ENCODE measurements at places on chromosomes 3 and 15.

GRCh38 chr3:106193876-106194275 lies 325.1 kb upstream of the CBLB start:
- DNase-seq: no peak

GRCh38 chr3:42680806-42681205 lies 4.5 kb upstream of the KLHL40 start:
- no peak for DNase-seq

GRCh38 chr3:39090922-39091321 lies 16.5 kb downstream of the GORASP1 start:
- no peak for DNase-seq

DNA sequence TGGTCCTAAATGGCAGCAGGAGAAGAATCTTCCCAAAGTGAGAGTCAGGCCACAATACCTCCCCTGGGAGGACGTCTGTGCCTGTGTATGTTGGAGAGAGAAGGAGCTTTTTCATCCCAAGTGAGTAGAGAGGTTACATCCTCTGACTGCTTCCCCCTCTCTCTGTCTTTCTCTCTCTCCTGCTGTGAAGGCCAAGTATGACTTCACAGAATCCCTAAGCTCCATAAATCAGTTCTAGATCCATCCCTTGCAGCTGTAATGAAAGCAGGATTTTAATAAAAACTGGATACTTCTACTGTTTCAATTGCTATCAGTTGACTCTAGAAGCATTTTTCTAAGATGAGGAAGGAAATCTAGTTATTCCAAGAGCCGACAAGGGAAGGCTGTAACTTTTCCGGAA lies 389.1 kb upstream of the PROK2 start:
- DNase-seq: no peak

- DNase-seq: no peak
Observed at GRCh38 chr15:72760590-72761260, 22.8 kb downstream of the ADPGK start.

- DNase-seq: no peak
Observed at GRCh38 chr3:15439476-15439875, 12.1 kb downstream of the EAF1 start.

GRCh38 chr3:51297333-51297732 lies 87.8 kb upstream of the MANF start:
- DNase-seq: no peak

- DNase-seq: no peak
Observed at GRCh38 chr3:58173669-58174398, 36.9 kb downstream of the DNASE1L3 start.

Data from neural crest cell (in vitro differentiated cells).